Kasumi-1 (cell line): ENCODE measurements at places on chromosomes 2 and 18.

- DNase-seq, result no peak
Measured at GRCh38 chr2:191526536-191526935, 151.4 kb upstream of the NABP1 start.

GRCh38 chr18:12770469-12771219 is 67.8 kb downstream of the PSMG2 start:
- DNase-seq, result no peak

DNA sequence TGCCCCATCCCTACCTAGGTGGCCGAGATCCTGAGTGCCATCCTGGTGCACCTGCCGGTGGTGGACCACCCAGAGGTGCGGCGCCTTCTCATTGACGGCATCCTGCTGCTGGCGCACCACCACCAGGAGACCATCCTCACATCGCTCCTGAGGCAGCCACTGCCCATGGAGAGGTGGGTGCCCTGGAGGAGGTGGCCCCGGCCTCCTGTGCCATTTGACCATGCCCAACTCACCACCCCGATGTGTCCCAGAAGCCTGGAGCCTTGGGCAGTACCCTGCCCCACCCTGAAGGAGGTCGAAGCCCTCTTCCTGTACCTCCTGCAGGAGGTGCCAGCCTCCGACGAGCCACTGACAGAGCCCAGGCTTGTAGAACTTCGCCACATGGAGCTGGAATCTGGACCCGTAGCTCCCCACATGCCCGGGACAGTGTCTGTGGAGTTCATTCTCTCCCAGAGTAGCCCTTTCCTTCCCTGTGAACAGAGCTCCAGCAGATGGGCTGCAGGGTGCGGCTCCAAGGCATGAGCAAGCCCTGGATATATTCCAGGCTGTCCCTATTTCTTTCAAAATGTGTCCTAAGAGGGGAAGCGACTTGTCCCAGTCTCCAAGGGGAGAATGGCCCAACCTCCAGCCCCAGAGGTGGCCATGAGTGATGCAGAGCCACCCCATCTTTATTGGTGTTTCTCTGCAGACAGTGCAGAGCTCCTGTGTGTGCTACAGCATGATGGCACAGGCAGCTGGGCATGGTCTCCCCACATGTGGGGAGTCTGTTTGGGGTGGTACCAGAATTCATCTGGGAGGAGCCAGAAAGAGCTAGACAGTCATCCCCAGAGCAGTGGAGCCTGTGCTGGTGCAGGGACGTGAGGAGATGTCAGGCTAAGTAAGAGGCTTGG is 34.2 kb downstream of the HJURP start:
- no peak for DNase-seq

DNA sequence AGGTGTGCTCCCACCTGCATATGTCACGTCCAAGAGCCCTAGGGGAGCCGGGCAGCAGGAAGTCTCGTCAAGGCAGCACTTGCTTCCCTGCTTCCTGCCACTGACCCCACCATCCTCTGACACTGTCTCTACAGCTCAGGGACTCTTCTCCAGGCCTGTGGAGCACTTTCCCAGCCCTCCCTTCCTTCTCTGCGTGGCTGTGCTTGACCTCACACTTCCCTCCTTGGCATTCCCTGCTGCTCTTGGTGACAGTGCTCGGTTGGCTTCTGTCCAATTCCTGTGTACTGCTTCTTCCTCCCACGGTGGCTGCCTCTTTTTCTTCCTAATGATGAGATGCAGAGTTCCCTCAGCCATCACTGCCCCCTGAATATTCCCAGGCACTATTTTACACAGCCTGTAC is 2.8 kb downstream of the CIDEA start:
- DNase-seq, result no peak

- DNase-seq, result no peak
Measured at GRCh38 chr2:189681903-189682302, 7.4 kb downstream of the ANKAR start.

DNA sequence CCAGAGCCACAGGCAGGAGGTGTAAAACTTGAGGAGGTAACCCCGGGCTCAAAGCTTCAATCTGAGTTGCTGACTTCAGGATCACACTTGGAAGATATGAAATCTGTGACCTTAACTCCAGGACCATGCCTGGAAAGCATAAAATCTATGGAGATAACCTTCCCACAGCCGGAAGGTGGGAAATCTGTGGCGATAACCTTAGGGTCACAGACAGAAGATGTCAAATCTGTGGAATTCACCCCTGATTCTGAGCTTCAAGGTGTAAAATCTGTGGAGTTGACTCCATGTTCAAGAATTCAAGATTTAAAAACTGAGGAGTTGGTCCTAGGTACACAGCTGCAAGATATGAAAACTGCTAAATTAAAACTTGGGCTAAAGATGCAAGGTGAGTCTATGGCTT is 11.6 kb upstream of the ZNF512 start:
- DNase-seq, result no peak

DNA sequence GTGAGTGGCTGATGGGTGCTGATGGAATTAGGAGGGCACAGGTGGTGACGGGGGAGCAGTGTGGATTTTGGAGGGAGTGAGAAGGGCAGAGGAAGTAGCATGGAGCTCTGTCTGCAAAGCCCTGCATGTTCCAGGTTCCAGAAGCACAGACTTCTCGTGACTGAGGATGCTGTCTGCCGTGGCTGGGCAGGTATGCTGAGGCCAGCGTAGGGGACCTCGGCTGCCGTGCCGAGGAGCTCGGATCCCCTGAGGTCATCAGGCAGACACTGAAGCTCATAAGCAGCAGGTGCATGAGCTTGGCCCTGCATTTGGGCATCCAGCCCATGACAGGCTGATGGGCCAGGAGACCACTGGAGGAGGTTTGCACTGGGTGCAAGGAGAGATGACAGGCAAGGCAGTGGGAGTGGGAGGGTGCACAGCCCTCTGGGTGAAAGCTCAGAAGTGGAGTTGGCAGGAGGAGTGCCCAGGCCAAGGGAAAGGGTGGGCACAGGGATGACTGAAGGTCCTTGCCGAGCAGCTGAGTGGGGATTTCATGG is 215.3 kb downstream of the SH3RF3 start:
- no peak for DNase-seq

GRCh38 chr2:240467149-240467642 is 31.7 kb downstream of the GPC1 start:
- no peak for DNase-seq

DNA sequence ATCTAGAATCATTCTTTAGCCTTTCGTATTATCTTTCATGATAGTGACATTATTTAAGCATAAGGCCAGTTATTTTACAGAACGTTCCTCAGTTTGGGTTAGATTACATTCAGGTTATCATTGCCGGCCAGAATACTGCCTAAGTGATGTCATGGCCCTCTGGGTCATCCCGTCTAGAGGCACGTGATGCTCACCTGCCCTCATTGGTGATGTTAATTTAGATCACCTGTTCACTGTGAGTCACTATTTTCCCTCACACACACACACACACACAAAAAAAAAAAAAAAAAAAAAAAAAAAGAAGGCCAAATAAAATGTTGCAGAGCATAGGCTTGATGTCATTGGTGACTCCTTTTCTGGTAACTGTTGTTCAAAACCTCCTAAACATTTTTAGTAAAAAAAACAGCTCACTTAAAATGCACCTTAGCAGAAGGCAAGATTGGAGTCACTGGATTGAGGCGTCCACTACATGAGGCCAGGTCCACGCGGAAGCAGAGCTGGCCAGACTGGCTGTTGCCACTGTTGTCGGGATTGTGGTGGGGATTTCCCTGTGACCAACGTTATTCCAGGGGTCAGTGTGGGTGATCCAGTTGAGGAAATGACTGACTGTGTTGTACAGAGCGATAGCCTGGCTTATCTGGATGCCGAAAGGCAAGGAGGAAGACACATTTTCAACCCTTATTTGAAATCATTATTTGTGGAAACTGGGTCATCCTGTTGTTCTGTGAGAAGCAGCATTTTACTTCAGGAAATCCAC is 52.1 kb upstream of the CNGA3 start:
- no peak for DNase-seq

- DNase-seq, result no peak
Measured at GRCh38 chr2:53575721-53576124, 191.9 kb upstream of the CHAC2 start.

- DNase-seq, result no peak
Measured at GRCh38 chr2:121830809-121831208, 75.4 kb downstream of the TSN start.

DNA sequence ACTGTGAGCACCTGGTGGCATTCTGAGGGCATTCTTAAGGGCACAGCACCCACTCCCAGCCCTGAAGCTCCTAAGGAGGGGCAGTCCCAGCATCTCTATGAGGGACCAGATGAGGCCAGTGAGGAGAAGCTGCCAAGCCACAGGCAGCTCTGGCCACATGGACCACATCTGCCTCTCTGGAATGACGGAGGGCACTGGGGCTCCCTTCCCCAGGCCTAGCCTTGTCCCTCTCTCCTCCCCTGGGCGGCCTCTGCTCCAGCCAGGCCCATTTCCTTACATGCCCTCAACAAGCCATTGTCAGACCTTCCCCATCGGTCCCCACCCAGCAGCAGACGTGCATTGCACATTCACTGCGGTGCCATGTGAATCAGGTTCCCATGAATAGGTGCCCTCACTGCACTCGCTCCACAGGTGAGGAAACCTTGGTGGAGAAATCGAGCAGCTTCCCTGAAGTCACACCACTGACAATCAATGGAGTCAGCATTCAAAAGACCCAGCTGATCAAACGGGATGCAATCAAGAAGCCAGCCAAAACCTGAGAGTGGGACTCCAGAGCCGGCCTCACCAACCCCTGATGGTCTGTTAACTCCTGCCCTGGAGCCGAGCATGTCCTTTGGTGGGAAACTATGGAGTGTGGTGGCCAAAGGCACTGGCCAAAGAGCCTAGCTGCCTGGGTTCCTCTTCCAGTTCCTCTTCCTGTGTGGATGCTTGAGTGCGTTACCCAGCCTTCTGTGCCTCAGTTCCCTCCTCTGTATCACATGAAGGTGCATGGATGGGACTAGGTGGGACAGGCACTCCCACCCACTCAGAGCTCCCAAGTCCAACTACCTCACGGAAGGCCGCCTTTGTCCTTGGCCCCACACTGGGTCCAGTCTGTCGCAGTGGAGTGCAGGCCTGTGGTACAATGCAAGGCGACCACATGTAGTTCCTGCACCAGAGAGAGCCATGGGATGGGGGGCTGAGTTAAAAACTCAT is 147.3 kb downstream of the ZFP36L2 start:
- no peak for DNase-seq

- DNase-seq, result no peak
Measured at GRCh38 chr2:104004821-104005220, 849.1 kb upstream of the POU3F3 start.

DNA sequence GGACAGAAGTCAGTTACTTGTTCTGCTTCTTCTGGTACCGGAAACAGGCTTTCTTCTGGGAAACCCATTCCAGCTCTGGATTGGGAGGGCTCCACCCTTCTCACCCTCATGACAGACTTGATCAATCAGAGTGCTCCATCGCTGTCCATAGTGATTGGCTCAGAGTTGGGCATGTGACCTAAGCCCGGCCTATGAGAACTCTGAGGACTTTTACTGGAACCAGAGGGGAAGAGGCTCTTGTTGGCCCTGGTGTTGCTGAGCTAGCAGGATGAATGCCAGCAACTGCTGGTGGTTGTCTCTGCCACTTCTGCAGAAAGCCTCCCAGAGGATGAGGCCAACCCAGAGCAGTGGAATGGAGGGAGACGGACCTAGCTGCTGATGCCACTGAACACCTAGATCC is 33.3 kb downstream of the TMEM37 start:
- DNase-seq, result no peak

DNA sequence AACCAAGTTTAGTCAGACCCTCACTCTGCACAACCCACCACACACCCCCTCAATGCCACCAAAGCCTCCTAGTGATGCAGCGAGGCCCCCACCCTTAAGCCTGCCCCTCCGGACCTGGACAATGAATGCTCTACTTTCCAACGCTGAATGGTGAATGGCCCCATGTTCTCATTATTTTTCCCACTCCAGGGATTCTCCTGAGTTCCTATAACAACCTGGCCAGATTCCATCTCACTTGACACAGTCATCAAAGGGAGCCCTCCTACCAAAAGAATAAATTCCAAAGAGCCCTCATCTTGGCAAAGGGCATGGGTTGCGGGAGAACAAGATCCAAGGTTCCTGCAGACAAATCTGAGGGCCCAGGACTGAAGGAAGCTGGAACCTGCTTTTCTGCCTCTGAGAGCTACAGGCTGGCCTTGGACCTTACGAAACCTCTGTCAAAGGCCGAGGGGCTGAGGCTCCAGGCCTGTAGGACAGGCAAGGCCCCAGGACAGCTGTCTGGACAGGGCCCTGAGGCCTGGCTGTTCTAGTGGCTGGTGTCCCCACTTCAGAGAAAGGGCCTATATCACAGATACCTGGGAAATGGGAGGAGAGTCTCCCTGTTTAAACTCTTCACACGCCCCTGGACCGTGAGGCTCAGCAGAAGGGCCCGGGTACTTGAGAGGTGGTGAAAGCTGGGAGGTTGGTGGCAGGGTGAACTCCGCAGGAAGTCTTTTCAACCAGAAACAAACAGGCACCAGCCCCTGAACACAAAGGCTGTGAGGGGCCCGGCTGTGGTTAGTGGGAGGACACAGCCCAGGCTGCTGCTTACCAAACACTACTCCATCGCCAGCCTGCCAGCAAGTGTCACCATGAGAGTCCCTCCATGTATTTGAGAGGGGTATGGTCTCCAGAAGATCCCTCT is 27.3 kb downstream of the SFXN5 start:
- no peak for DNase-seq

DNA sequence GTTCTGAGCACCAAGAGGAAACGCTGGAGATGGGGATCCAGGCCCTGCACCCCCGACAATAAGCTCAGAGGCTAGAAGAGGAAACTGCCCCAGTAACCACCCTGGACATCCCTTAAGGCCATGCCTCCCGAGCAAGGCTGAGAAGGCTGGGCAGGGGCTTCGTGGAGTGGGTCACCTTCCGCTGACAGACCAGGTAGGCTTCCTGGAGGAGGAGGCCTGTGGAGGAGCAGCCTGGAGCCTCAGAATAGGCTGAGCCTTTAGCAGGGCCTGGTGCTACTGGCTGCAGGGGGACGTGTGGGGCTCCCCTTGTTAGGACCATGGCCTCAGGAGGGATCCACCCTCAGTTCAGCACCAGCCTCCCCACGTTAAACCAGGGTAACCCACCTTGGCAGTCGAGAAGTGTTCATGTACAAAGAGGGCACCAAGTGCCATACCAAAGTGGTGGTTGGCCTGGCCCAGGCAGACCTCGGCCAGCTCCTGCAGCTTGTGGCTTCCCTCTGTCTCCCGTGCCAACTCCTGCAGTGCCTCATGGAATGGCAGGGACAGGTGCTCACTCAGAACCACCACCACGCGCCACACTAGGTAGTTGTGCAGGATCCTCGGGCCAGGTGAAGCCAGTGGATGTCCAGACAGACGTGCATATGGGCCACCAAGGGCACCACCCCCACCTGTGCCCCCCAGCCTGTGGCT is 28.5 kb upstream of the ALPP start:
- no peak for DNase-seq

DNA sequence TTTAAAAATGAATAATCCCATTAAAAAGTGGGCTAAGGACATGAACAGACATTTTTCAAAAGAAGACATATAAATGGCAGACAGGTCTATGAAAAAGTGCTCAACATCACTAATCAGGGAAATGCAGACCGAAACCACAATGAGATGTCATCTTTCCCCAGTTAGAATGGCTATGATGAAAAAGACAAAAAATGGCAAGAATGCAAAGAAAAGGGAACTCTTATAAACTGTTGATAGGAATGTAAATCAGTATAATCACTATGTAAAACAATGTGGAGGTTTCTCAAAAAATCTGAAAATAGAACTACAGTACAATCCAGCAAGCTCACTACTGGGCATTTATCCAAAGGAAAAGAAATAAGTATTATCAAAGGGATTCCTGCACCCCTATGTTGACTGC is 169.2 kb downstream of the METTL4 start:
- DNase-seq, result no peak

- DNase-seq, result no peak
Measured at GRCh38 chr18:33924576-33924975, 300.1 kb downstream of the NOL4 start.
